ENCODE measurements at places on chromosomes 13 and 19.
A peak's percentile ranks its signal among the peaks of the same experiment; 100 is the strongest.

GRCh38 chr19:12034198-12034597, 1.3 kb downstream of the ZNF433 start:
- DNase-seq, result no peak

- DNase-seq, result no peak
Measured at GRCh38 chr19:32289566-32290210, 55.7 kb upstream of the ZNF507 start.

- DNase-seq, result no peak
Measured at GRCh38 chr13:42876887-42877545, 95.6 kb downstream of the FAM216B start.

DNA sequence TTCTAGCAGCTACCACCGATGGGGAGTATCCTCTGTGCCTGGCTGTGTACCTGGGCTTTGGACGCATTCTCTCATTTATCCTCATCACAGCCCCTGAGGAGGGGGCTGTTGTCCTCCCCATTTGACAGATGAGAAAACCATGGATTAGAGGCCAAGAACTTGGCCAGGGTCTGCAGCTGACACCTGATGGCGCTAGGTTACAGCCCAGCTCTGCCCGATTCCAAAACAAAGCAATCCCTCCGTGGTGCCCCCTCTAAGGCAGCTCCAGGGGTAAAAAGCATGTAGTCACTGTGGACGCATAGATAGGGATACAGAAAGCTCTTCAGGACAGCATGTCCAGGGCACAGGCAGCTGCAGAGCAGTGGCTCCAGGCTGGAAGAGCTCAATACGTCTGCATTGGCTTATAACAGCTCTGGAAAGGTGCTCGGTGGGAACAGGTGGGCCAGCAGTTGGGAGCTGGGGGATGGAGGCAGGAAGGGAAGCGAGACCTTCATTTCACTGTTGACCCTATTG, 35.4 kb upstream of the UQCRFS1 start:
- DNase-seq, result no peak

GRCh38 chr13:30872276-30872594, 33.8 kb upstream of the MEDAG start:
- DNase-seq, result no peak

DNA sequence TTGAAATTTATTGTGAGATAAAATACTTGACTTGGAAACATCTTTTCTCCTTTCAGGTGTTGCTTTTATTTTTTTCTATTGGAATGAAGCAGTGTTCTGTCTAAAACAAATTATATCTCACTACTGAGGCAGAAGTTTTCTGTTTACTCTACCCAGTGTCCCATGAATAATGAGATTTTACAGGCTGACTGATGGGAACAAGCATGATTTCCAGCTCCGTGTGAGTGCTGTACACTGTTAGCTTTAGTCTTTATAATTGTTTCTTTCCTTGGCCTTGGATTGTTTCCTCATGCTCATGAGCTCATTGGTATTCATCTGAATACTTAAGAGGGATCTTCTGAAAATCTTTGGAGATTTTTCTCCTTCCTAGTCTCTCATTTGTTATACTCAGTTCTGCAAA, 2049.5 kb upstream of the PRR20A start:
- DNase-seq, result no peak

DNA sequence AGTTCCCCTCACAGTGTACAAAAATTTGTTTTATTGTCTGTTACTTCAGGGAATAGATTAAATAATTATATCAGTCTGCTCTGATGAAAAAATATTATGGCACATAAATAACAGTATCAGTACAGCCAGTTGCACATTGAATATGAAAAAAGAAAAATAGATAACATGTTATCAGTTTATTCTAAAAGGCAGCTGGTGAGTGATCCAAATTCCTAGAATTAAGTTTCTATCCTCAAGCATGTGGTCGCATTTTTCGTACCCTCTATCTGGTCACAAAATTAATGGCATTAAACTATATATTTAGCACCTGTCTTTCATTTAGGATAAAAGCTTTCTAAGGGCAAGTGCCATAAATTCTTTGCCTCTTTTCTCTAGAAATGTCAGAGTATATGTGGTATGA, 944.8 kb upstream of the PCDH9 start:
- no peak for DNase-seq

DNA sequence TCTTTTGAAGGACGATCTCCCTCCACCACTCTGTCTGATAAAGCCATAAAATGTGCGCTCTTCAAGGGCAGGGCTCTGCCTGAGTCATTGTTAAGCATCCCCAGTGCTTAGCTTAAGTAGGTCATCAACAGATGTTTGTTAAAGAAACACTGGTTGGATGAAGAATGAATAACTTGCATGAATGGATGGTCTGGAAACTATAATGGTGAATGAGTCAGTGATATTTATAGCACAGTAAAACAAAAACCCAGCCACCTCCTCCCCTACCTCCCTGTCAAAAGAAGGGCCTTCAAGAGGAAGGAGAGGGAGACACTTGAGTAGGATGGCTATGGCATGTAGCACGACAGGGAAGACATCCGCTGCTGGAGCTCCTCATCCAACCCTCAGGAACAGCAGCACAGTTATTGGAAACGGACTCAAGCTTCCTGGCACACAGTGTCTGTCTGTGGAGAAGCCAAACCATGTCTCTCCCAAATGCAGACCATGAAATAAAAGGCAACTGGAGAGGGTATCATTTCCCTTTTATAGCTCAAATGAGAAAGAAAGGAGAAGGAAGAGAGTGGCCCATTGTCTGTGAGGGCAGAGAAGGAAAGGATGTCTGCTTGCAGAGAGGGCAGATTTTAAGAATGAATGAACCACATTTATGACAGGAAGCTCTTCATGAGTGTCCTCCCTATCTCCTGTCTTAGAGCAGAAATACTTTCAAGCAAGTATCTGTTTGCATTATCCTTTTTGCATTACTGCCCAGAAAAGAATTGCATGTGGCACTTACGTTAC, 183.5 kb upstream of the UBL3 start:
- no peak for DNase-seq

GRCh38 chr13:85408415-85408814, 390.8 kb downstream of the SLITRK6 start:
- DNase-seq, result no peak

- DNase-seq, result peak; percentile 86
Measured at GRCh38 chr19:38004521-38005223, 97.7 kb downstream of the SIPA1L3 start.

GRCh38 chr13:32381539-32381938, 46.4 kb downstream of the N4BP2L1 start:
- DNase-seq, result peak; percentile 15

- no peak for DNase-seq
Measured at GRCh38 chr13:103289681-103290080, 223.5 kb upstream of the SLC10A2 start.

- no peak for DNase-seq
Measured at GRCh38 chr19:43983544-43983911, 460 bp upstream of the ZNF155 start.

GRCh38 chr13:84607261-84608013, 725.2 kb upstream of the SLITRK1 start:
- DNase-seq, result no peak

DNA sequence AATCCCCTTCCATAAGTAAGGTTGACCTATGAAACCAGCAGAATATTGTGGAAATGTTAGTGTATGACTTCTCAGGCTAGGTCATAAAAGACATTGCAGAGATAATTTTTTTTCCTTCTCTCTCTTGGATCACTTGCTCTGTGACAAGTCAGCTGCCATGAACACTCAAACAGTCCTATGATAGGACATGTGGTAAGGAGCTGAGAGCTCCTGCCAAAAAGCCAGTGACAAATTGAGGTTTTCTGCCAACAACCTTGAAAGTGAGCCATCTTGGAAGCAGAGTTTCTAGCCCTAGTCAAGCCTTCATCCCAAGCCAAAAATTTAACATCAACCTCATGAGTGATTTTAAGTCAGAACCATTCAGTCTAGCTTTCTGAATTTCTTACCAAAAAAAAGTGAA, 270.9 kb upstream of the NBEA start:
- DNase-seq, result no peak

DNA sequence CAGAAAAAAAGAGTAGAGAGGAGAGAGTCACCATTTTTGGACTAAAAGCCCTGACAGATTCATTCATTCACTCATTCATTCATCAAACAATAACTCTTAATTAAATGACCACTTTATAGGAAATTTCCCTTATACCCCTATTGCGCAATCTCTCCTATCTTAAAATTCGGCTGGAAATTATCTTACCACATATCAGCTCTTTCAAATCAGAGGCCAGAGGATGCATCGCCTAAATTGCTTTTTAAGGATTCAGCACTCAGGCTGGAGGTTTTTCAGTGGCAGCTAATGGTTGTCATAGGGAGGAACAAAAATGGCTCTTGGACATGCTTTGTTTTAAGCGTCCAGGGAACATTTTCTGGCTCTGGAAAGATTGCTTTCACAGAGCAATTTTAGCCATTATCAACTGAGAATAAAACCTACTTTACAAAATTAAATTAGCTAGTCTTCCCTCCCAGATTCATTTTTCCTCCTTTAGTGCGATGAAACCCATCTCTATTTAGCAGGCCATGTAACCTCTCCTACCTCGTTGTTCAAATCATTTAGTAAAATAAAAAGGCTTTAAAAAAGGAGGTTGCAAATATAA, 115.2 kb downstream of the OLFM4 start:
- no peak for DNase-seq

DNA sequence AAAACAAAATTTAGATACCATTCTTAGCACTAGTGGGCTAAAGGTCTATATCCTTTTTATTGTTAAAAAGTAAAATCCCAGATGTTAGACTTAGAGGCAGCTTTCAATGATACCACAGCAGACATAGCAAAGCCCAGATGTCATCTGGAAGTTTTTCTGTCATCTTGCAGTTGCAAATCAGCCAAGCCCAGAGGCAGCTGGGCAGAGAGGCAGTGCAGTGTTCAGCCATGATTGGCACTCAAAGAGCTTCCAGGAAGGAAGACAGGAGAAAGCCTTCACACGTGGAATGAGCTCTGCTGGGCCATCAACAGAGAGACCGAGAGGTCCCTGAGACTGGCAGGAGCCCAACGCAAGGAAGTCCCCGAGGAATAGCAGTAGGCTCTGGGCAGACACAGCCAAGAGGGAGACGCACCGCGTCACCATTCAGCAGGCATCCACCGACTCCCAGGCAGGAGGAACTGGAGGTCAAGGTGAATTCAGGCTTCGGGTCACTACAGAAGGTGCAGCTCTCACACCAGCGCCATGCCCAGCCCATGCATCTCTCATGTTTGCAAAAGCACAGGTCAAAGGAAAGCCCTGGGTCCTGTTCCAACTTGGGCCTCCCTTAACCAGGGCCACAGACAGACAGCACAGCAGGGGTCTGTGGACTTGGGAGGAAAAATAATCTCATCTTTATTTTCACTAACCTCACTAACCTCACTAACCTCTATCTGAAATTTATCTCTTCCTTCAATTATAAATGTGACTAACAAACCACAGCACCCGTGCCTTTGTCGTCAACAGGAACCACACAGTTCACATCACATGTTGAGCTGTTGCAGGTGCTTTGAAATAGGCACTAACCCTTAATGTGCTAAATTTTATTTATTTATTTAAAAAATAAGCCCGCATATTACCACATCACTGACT, 54.9 kb downstream of the TUBGCP3 start:
- DNase-seq, result no peak

DNA sequence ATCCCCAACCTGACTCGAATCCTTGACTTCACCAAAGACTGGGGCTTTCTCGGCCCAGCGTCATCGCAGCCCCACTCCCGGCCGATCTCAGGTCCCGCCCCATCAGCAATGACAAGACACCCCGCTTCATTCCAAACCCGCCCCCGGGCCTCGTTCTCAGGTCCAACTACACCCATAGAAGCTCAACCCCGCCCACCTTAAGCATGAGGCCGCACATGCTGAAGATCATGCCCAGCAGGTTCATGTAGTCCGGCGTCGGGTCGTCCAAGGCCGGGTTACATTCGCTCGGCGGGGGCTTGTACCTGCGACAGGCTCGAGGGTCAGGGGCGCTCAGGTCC, 2.3 kb downstream of the WDR83 start:
- DNase-seq, result no peak

- no peak for DNase-seq
Measured at GRCh38 chr13:21058361-21058760, 3.0 kb downstream of the LATS2 start.

GRCh38 chr19:30557212-30557611, 185.0 kb downstream of the ZNF536 start:
- no peak for DNase-seq
